Stimulated activated naive CD4-positive, alpha-beta T cell treated with Interleukin-2 at 50 U/mL for 16 hours (primary cell): ENCODE measurements at places on chromosomes 16 and 17.

GRCh38 chr17:52035336-52035915 is 123.1 kb downstream of the CA10 start:
- DNase-seq, result no peak

DNA sequence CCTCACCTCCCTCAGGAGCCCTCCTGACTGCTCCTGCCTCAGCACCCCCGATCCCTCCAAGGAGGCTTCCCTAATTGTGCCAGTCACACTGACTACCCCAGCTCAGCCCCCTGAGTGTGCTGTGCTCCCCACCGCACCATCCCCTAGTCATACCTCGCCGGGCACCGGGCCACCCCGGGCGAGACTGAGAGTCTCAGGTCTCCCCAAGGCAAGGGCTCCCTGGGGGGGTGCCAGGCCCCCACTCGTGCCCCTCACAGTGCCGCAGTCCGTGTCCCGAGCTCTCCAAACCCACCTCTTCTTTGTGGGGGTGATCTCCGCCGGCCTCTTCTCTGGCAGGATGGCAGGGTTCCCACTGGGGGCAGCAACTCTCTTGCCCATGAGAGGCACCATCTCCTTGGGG is 3.2 kb downstream of the TRPV3 start:
- DNase-seq, result no peak

DNA sequence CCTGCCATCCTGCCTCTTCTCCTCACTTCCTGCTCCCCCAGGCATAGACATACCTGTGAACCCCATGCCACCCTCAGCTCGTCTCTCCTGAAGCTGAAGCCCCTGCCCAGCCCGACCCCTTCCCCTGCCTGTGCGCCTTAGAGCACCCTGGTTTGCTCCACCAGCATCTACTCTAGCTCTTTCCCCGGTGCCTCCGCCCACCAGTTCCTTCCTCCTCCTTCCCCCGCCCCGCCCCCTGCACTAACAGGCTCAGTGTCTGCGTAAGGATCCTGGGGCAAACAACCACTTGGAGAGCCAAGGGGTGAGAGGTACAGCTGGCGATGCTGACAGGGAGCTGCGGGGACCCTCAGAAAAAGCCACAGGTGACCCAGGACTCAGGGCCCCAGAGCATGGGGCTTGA is 1.9 kb downstream of the GPR142 start:
- peak; percentile 63 for DNase-seq

GRCh38 chr16:56558024-56558747 is 6.7 kb upstream of the MT4 start:
- no peak for DNase-seq

- no peak for DNase-seq
These were observed 2.6 kb downstream of the OVCA2 start for GRCh38 chr17:2044263-2044894.

GRCh38 chr17:82737967-82738877 is 2.8 kb downstream of the FN3K start:
- DNase-seq, result no peak
